ENCODE measurements at places on chromosomes 2 and 18.

GRCh38 chr2:59684771-59685166 lies 868.7 kb downstream of the BCL11A start:
- no peak for DNase-seq

GRCh38 chr2:108637304-108637669 lies 82.0 kb upstream of the RANBP2 start:
- no peak for DNase-seq

DNA sequence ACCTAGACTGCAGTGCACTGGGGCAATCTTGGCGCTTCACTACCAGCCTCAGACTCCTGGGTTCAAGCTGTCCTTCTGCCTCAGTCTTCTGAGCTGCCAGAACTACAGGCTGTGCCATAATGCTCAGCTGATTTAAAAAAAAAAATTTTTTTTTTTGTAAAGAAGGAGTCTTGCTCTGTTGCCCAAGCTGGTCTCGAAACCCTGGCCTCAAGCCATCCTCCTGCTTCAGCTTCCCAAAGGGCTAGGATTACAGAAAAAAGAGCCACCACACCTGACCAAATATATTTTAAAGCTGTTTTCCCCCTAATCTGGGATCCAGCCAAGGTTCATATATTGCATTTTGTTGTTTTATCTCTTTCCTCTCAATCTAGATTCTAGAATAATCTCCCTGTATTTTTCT lies 82.2 kb downstream of the RAB31 start:
- no peak for DNase-seq

- DNase-seq, result peak; percentile 37
Observed at GRCh38 chr18:80105369-80106167, 3.5 kb upstream of the ADNP2 start.

- DNase-seq, result no peak
Observed at GRCh38 chr18:10454681-10455557, 484 bp downstream of the APCDD1 start.

- DNase-seq, result no peak
Observed at GRCh38 chr2:100062336-100062735, 80.1 kb downstream of the AFF3 start.

- no peak for DNase-seq
Observed at GRCh38 chr18:50721451-50722120, 98.2 kb downstream of the MRO start.

- no peak for DNase-seq
Observed at GRCh38 chr18:5196253-5197031, 615 bp downstream of the AKAIN1 start.

- DNase-seq, result no peak
Observed at GRCh38 chr2:53941749-53942148, 29.0 kb downstream of the PSME4 start.

- no peak for DNase-seq
Observed at GRCh38 chr2:170073288-170073687, 104.7 kb upstream of the MYO3B start.

DNA sequence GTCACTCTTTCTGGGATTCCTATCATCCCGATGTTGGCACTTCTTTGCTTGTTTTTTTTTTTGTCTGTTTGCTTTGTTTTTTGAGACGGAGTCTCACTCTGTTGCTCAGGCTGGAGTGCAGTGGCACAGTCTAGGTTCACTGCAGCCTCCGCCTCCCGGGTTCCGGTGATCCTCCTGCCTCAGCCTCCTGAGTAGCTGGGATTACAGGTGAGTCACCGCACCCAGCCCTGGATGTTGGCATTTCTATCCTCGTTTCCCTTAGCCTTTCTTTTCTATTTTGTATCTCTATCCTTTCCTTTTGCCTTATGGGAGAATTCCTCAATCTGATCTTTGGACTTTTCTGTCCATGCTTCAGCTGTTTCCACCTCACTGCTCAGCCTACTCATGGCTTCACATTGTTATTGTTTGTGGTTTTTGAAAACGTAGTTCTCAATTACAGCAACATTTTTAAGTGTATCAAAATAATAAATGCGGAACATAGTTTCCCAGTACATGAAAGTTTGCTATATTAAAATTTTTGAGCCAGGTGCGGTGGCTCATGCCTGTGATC lies 62.1 kb upstream of the ZNF516 start:
- DNase-seq, result no peak

DNA sequence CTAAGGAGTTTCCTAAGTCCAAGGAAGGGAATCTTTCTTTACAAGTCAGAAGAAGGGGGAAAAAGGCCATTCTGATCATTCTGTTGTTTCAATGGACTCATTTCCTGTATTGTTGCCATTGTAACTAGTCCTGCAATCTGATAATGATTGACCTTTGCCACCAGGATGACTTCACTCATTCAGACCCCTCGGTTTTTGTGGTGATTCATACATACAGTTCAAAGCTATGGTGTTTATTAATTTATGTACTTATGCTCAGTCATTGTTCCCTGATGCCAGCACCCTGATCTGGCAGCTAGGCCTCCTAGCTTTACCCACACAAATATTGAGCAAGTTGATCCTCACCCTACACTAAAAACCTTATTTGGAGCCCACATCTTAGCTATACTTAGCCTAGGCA lies 57.6 kb upstream of the ZNF519 start:
- no peak for DNase-seq

DNA sequence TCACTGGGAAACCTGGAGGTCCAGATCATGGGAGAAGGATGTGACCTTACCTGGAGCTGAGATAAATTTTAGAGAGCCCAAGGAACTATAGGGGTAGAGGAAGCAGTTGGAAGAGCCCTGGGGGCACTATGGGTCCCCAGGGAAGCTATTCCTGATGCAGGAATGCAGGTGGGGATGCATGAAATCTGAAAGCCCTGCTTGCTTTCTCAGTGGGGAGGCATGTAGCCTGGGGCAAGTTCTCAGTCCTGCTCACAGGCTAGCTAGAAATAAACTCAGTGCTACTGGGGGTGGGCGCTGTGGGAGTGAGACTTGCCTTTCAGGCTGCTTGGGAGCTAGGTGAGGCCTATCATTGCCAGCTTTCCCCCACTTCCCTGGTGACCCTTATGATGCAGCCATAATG lies 499.7 kb downstream of the PTH2R start:
- no peak for DNase-seq

DNA sequence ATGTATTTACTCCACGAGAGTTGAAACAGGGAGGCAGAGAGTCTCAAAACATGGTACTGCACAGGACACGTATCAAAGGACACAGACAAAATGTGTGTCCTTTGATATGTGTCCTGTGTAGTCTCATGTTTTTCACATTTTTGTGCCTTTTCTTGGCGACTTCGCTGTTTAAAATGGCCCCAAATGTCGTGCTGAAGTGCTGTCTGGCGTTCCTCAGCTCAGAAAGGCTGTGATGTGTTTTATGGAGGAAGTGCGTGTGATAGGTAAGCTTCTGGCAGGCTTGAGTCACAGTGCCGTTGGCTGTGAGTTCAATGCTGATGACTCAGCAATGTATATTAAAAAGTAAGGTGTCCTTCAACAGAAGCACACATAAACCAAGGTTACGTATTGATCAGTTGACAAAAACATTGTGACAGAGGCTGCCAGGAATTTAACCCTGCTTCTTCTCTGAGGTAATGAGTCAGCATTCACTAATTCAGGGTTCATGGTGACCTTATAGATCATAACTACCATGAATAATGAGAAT lies 78.2 kb downstream of the DYSF start:
- DNase-seq, result no peak

- DNase-seq, result no peak
Observed at GRCh38 chr2:109455731-109456691, 157.8 kb downstream of the SEPTIN10 start.

- DNase-seq, result no peak
Observed at GRCh38 chr2:135190799-135191198, 138.7 kb downstream of the RAB3GAP1 start.

- no peak for DNase-seq
Observed at GRCh38 chr2:240229603-240230235, 89.3 kb upstream of the OTOS start.

GRCh38 chr18:60096428-60096827 lies 196.6 kb downstream of the PMAIP1 start:
- no peak for DNase-seq

DNA sequence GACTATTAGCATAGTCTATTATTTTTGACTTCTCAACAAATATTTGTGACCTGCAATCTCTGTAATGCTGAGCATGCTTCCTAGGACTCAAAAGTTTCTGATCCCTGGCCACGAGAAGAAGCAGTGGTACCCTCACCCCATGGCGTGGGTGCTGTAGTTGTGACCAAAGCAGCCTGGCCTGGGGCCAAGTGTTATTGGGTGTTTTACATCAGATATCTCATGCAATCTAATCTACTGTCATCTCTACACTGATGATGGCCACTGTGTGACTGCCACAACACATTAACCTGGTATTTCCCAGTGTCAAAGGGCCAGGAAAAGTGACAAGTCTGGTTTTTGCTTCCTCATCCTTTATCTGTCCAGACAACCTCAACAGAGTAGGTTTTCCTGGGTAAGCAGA lies 80.8 kb upstream of the WIPF1 start:
- no peak for DNase-seq

DNA sequence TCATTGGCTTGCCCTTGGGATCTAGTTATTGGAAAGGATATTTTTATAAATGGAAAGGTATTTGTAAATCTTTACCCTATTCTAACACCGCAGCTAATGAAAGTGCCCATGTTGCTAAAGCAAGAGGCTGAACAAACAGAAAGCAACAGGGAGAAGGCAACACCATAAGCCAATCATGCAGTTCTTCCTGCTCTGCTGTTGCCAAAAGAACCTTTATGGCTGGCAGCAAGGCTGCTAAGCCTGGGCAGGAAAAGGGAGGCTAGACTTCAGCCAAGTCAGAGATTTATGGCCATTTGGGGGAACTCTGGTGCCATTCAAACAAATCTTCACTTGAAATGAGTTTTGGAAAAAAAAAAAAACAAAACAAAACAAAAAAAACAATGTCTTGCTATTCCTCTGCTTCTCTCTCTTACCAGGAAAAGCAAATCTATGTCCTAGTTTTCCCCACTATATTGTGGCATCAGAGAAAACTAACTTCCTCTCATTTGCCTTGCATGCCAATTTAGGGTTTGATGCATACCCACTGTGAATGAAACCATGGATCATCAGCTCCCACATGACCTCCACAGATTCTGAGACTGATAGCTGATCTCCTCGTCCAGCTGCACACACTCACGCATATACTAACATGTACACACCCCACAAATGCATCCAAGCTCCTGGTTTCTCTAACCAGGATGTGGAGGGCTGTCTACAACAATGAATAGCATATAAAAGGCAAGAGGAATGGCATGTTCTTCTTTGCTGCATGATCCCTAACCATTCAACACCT lies 179.3 kb downstream of the C1D start:
- no peak for DNase-seq

- DNase-seq, result no peak
Observed at GRCh38 chr18:36772241-36772723, 56.5 kb downstream of the TPGS2 start.

DNA sequence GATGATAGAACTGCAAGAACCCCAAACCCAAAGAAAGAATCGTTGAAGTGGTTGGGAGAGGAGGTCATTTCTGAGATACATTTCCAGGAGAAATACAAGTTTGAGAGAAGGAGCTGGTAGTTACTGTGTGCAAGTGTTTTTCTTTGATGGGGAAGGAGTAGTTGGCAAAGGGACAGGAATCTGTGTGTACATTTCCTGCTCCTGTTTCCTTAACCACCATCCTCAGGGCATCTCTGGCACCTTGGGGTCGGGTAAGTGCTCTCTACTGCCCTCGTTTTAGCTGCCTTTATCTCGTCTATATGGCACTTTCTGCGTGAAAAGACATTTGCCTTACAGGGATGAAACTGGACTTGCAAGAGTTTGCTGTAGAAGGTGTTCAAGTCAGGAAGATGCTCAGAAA lies 27.3 kb downstream of the CDC42EP3 start:
- DNase-seq, result no peak

GRCh38 chr2:226902041-226902966 lies 66.5 kb downstream of the RHBDD1 start:
- DNase-seq, result no peak

DNA sequence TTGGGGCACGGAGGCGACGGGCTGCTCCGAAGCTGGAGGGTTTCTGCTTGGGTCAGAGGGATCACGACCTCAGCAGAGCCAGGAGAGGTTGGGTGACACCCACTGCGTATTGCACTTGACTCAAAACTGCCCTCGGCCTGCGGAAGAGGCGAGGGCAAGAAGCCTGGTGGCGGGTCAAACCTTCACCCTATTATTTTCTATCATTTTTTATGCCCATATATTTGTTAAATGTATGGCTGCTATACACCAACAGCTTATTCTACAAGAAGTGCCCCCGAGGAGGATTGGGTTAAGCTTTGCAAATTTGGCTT lies 12.6 kb upstream of the SATB2 start:
- no peak for DNase-seq

DNA sequence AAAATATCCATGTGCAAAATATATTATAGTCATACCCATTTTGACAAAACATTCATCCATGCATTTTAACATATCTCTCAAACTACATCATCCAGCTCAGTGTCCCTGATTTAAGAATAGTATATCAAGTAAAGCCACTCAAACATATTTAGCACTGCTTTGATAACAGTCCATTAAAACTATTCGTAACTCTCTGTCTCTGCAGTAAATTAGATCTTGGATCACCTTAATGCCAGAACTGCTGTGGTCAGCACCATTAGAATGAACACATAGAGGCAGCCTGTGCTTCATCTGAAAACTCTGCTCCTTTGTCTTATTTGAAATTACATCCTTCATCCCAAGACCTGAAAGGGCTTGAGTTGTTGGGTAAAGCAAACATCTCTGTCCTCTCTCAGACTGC lies 234.0 kb downstream of the MBD2 start:
- no peak for DNase-seq

DNA sequence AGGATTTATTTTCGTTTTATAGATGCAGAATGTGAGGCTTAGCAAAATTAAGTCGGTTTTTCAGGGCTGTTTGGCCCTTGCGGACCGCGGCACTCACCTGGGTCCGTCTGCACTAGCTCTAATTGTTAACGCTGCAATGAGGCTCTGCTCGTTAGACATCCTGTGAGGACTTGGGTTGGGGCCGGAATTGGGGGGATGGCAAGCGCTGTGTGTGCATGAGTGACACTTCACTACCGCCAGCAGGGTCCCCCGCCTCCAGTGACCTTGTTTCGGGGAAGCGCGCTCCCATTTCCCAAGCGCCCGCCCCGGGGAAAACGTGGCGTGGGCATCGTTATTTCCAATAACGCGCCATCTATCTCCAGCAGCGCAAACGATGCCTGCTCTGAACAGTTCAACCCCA lies 54.2 kb downstream of the KCNG2 start:
- DNase-seq, result no peak

DNA sequence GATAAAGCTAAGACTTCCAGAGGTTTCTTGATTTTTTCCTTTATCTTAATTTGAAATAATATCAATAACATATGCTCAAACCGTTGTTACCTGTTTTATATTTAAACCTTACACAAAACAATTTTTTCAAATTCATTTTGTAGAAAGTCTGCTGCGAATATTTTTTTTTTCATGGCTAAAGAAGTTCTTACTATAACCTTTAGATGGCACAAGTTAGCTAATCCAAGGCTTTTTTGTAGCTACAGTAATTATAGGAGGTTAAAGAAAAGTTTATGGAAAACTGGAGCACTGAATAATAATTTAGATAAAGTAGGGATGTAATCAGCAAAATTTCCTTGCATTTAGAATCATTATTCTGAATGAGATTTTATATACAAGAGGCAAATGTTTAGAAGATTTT lies 78.0 kb upstream of the PNPT1 start:
- DNase-seq, result no peak

GRCh38 chr2:236628256-236628901 lies 58.8 kb downstream of the ACKR3 start:
- DNase-seq, result no peak

Measured in stimulated activated CD4-positive, alpha-beta T cell treated with anti-CD3 and anti-CD28 coated beads, TNF-alpha, amount 100 ng/mL, for 48 hours (primary cell).